Heart left ventricle (tissue), 16 donors: ENCODE measurements at places on chromosomes 11 and 22. TPM values are rescaled to one million over a fixed set of nuclear protein-coding genes. Genes with fewer than 3 reads are reported as not detected.

The AP1B1 gene
- 30.3 TPM for total RNA-seq

DNA sequence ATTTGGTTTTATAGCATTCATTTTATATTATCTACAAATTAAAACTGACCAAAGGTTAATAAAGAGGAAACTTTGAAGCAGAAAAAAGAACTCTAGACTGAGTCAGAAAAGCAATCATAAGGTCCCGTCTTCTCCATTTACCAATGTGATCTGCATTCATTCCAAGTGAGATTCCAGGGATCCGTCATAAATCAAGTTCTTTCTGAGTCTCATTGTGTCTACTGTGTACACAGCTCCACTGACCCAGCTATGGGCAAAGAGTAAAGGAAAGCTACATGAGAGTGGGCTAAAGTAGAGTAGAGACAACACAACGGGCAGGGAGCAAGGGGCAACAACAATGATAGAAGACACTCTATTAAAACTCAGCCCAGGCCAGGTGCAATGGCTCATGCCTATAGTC lies 15.3 kb downstream of the FAM168A start:
- DNase-seq: no peak
- H3K27me3 ChIP-seq: no peaks in the 10 kb centered on the region
- H3K27ac ChIP-seq: no peak overlapping the region
- H3K4me1 ChIP-seq: no peaks in the 10 kb centered on the region

The KLHL22 gene
- 13.7 TPM for total RNA-seq

The DBX1 gene
- not detected for total RNA-seq
